ENCODE measurements at places on chromosomes 3 and 15.

- DNase-seq: no peak
These were observed 5.5 kb downstream of the ABCC5 start for GRCh38 chr3:184011937-184012889.

- DNase-seq: no peak
These were observed 74.3 kb downstream of the MYO1E start for GRCh38 chr15:59298225-59298853.

DNA sequence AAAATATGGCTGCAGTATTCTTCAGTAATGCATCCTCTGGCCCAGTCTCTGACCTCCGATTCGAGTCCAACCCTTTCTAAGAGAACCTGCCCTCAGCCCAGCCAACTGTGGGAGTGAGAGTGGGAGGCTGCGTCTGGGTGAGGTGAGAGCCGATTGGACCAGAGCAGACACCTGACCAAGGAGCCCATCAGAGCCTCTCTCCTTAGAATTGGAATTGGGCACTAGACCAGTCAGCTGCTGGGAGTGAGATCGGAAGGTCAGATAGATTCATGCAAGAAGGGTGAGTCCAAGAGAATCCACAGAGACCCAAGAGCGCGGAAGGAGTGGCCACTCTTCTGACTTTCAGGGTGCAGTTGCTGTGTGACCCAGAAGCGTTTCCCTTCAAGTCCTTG, 10.2 kb downstream of the RASL12 start:
- no peak for DNase-seq

- DNase-seq: no peak
These were observed 63.7 kb upstream of the DAZL start for GRCh38 chr3:16668776-16669545.

DNA sequence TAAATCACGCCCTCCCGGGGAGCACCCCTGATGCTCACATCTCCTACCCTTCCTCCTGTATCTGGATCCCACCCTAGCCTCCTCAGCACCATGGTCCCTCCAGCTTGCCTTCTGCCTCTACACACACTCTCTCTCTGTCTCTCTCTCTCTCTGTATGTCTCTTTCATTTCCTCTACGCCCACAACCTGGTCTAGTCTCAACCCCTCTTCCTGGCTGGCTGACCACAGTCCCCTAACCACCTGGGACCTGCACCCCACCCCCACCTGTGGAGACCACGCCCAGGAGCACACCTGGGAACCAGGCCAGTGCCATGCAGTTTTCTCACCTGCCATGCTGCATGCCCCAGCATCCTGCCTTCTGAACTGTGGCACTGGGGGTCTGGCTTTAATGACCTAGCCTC, 4.0 kb upstream of the CFAP100 start:
- no peak for DNase-seq

- DNase-seq: no peak
These were observed 28.0 kb upstream of the VGLL4 start for GRCh38 chr3:11671648-11672100.

GRCh38 chr15:83850015-83850414, 196.1 kb downstream of the ADAMTSL3 start:
- no peak for DNase-seq

DNA sequence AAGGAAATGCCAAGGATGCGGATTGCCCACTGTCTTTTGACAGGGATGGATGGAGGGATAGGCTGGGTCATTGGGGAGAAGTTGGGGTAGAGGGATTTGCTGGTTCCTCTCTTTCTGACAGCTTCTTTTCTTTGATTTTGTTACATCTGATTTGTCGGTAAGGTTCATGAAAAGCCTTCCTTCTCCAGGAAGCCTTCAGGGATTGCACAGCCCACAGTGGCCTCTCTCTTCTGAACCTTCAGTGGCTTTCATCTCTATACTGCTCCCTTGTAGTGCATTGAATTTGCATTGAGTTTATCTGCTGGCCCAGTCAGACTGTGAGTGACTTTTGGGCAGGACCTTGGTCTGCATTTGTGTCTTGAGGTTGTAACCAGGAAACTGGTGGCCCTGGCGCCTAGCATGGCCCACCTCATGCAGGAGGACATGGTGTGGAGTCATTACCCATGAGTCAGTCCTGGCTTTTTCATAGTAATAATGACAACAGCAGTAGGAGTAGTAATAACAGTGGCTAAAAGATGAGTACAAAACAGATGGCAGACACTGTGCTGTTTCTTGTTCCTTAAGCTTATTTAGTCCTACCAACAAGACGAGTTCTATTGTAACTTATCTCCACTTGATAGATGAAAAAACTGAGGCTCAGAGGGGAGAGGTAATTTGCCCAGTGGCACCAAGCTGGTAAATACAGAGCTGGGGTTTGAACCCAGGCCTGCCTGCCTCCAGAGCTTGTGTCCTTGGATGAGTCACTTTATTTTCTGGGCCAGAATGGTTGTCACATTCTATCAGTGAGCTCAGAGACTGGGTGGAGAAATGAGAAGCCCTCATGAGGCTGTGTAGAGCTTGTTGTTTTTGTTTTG, 28.4 kb downstream of the SMAD6 start:
- no peak for DNase-seq

DNA sequence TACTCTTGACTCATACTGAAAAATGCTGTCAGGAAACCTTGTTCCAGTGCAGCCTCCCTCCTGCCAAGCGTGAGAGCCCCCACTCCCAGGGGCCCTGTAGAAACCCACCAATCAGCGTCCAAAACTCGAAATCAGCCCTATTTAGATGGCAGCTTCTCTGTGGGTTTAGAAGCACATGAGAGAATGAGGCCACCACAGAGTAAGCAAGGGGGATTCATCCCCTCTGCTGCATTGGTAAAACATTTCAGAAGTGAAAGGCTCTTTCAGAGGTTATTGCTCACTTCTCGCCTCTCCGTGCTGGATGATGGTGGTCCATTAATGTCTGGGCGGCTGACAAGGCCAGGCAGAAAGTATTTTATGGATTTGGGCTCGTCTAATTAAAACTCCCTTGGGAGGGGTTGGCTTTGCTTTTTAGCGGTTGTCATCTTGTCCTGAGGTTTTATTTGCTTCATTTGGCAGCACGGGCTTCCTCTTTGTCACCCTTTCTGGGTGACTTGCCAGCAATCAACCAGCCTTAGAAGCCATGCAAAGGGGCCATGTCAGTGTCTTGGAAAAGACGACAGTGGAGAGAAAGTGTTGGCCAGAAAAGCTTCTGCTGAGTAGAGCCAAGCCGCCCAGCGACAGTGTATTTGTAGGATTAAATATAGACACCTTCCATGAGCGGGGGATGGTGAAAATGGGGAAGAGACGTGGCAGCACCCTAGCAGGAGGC, 145.5 kb downstream of the ATP10A start:
- DNase-seq: no peak

DNA sequence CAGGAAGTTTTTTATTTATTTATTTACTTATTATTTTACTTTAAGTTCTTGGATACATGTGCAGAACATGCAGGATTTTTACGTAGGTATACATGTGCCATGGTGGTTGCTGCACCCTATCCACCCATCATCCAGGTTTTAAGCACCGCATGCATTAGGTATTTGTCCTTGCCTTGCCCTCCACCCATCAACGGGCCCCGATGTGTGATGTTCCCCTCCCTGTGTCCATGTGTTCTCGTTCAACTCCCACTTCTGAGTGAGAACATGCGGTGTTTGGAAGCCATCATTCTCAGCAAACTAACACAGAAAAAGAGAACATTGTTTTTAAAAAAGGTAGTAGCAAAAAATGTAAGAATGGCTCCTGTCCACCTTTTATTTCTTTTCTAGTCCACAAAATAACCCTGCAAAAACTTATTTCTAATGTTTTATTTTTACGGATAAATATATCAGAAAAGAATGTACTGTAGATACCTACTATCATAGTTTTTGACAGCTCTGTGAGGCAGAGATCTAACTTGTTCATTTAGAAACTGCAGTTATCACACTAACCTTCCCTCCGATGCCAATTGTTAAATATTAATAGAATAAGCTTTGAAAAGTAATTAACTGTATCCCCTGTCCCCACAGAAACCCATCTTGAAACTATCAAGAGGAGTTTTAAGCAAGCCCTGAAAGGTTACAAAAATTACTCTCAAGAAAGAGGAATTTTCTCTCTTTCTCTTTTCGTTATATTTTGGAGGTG, 189.2 kb downstream of the LPP start:
- no peak for DNase-seq

DNA sequence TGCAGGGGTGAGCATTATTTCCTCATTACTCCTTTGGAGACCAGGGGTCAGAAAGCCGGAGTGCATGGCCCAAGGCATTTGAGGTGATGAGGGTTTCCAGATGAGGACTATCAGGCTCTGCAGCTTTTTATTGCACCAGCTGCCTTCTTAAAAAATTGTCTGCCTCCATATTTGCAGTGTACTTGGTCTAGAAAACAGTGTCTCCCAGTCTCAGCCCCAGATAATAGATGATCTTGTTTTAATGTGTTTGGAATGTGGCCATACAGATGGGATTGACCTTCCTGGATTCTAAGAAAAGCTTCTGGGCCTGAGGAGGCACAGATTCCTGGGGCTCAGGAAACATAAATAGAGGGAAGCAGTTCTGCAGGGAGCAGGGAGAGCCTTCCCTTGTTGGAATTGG, 123.3 kb downstream of the GABRG3 start:
- DNase-seq: no peak

DNA sequence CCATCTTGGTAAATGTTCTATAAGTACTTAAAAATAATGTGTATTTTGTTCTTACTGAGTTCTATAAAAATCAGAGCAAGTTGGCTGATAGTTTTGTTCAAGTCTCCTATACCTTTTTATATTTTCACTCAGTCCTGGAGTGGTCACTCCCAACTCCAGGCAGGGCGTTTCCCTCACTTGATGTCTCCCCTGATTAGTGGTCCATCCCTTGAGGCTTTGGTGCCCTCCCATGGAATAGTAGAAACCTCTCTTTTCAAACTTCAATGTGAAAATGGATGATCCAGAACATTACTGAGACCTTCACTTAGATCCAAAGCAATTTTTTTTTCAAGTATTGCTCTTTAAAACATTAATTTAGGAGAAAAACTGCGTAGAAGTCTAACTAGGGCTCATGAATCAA, 25.0 kb upstream of the SCN10A start:
- no peak for DNase-seq

- DNase-seq: no peak
These were observed 6.1 kb downstream of the MOBP start for GRCh38 chr3:39473452-39474125.

- DNase-seq: no peak
These were observed 43.9 kb downstream of the CCDC12 start for GRCh38 chr3:46932455-46933225.

DNA sequence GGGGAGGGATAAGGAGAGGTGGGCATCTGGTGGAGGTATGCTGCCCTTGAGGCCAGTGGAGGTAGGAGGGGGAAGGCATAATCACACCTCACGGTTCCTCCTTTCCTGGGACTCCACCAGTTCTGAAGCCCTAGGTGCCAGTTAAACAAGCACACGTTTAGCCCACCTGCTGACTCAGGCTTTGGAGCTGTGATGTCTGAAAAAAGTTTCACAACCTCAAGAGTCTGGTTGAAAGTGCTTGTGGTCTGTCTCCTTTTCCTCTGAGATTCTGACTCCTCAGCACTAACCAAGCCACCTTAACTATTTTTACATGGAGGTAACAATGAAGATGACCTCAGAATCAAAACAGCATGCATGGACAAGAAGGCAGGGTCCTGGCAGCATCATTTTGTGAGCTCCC, 23.0 kb downstream of the HPS3 start:
- no peak for DNase-seq

- no peak for DNase-seq
These were observed 53.3 kb downstream of the PPP2R3A start for GRCh38 chr3:136018876-136019275.

DNA sequence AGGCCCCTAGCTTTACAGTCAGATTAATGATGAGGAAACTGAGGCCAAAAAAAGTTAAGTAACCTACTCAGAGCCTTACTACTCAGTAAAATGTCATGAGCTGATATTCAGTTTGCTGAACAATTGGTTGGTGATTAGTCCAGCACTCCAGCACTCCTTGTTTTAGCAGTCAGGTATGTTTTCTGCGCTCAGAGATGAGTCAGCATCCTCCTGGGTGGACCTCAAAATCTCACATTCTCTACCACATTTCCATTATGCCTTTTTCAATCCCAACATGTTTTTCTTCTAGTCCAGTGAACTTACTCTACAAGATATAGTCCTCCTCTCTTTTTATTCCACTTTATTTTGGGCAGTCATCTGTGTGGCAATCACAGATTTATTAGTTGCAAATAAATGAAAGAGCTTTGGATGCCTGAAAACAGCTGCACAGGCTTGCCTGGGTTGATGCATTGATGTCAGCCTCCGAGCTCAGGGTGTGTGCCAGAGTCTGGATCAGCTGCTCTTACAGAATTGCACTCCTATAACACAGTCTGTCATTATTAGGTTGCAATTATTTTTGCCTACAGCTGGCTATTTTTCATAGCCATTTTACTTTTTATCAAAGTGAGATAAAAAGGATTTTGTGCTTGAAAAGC, 133.2 kb downstream of the ARPP21 start:
- DNase-seq: no peak

DNA sequence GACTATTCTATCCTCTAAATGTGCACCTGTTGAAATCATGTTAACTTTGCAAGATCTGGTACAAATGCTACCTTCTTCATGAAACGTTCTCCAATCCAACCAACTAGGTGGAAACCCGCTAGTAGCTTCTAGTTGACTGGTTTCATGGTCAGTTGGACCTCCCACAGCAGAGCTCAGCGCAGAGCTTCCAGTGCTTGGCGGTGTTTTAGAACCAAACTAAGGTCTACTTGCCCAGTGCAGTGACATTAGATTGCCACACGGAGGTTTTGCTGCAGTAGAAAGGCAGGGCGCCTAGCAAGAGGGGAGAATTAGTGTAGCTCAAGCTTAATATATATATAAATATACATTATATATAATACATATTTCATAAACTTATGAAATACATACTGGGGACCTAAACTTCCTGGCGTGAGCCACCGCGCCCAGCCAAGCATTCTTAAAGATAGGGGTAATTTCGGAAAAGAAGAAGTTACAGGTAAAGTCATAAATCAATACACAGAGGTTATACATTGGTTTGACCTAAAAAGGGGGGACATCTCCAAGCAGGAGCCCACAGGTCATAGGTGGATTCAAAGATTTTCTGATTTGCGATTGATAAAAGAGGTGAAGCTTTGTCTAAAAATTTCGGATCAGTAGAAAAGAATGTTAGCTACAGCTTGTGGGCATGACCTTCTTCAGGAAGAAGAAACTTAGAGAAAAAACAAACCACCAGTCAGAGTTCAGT, 2.1 kb upstream of the OXSR1 start:
- DNase-seq: no peak

GRCh38 chr3:20652231-20652986, 466.4 kb upstream of the SGO1 start:
- DNase-seq: no peak

DNA sequence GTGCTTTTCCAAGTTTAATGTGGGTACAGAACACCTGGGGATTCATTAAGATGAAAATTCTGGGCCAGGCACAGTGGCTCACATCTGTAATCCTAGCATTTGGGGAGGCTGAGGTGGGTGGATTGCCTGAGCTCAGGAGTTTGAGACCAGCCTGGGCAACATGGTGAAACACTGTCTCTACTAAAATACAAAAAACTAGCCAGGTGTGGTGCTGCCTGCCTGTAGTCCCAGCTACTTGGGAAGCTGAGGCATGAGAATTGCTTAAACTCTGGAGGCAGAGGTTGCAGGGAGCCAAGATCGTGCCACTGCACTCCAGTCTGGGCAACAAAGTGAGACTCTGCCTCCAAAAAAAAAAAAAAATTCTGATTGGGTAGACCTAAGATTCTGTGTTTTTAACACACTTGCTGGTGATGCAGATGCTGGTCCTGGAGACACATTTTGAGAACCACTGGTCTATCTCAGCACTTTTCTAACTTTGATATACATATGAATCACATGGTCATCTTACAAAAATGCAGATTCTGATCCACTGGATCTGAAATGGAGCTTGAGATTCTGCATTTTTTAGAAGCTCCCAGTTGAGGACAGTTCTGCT, 223.8 kb upstream of the SATB1 start:
- DNase-seq: no peak
